ENCODE measurements at places on chromosomes 6 and 20. TPM values are rescaled to one million over a fixed set of nuclear protein-coding genes. Genes with fewer than 3 reads are reported as not detected.

GRCh38 chr6:33117811-33118277, 42.1 kb downstream of the HLA-DPB1 start:
- no peak for DNase-seq

DNA sequence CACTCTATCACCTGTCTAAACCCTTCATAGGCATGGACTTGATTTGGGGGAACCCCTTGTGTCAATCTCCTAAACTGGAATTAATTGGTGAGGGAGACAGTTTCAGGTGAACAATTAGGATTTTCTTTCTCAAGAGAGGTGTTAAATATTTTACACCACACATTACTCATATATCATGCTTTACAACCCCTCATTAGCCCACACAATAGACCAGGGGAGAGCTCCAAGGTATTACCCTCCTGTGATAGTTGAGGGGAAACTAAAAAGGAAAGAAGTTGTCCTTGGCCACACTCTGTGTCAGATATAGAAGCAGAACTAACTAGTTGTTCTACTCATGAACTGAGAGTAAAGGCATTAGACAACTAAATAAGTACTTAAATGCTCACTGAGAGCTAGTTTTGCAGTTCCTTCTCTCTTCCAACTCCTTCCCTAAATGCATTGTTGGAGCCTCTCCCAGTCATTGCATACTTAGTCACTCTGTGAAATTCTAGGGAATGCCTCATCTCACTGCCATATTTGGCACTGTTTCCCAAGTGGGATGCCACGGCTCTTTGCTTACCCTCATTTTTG, 183.7 kb upstream of the CEP162 start:
- no peak for DNase-seq

DNA sequence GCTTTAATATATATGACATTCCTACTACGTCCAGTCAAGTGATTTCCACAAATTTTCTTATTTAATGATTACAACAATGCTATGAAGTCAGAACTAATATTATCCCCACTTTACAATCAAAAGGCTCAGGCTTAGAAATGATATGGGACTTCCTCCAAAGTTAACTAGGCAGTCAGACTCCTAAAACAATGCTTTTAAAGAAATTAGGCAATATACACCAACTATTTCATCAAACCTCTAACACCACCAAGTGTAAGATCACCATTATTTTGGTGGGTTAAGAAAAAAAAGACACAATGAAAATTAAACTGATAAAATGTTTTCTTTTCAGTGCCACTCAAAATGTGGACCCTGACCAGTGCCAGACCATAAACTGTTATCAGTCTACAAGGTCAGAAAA, 256.1 kb upstream of the RUNX2 start:
- DNase-seq = no peak

DNA sequence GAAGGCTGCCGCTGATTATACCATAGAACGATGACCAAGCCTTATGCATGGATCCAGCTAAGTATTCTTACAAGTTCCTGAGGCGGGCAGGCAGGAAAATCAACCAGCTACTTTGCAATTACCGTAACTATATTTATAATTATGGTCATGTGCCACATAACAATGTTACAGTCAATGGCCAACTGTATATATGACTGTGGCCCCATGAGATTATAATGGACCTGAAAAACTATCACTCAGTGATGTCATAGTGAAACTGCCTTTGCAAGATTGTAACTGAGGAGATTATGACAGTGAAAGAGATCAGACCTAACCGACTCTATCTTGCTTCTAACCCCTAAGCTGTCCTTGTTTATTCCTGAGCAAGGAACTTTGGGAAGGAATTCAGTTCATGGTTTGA, 33.1 kb upstream of the FAM135A start:
- no peak for DNase-seq

DNA sequence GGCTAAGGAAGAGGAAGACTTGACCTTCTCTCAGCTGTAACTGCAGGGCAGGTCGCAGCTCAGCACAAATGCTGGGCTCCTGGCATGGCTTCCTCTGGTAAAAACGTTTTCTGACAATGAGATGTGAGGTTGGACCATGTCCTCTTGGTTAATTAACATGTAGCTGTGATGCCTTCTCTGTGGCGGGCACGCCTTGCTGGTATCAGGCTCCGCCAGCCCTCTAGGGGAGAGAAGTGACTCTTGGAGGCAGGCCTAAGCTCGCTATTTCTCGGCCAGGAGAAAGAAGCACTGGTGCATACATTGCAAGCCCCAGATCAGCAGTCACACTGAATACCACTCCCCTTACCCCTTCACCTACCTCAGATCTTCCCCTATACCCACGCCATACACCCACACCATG, 65.0 kb downstream of the QRSL1 start:
- no peak for DNase-seq

- no peak for DNase-seq
These were observed 75.1 kb downstream of the SLX4IP start for GRCh38 chr20:10510216-10510615.

DNA sequence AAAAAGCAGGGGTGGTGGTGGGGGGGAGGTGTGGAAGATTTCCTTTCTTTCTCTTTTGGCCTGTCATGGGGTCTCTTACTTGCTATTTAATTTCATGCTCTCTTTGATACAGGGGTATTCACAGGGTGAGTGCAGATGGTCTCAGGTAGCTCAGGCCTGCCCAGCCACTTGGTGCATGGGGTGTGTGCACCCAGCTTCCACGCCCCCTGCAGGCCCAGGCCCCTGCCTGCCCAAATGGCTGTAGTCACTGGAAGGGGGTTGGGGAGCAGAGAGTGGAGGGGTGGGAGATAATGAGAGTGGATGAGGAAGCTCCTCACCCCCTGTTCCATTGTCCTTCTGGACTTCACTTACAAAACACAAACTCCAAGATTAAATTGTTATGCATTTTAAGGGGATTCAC, 133.6 kb upstream of the SGK1 start:
- DNase-seq = no peak

GRCh38 chr6:83202031-83202430, 8.9 kb downstream of the RWDD2A start:
- DNase-seq = no peak

GRCh38 chr6:108616544-108616943, 55.8 kb downstream of the FOXO3 start:
- DNase-seq = no peak

- no peak for DNase-seq
These were observed 56.5 kb upstream of the ADGRF1 start for GRCh38 chr6:47098570-47098993.

- no peak for DNase-seq
These were observed 6.5 kb upstream of the RANBP9 start for GRCh38 chr6:13718123-13718458.

GRCh38 chr6:158042245-158042798, 60.7 kb downstream of the SYNJ2 start:
- DNase-seq = peak; percentile 88

DNA sequence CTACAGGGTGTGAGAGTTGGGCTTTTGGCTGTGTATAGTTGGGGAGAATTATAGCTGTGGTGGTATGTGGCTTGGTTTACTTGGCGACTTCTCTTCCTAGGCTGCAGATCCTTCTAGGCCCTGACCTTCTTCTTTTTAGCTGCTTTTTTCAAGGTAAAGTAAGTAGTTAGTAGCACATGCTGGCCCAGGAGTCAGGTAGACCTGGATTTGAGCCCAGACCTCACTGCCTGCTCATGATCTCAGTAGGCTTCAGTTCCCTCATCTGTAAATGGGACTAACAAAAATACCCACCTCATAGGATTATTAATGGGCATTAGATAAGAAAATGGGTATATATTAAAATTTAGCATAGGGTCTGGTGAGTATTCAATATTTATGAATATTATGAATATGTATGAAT, 17.4 kb upstream of the TMEM217 start:
- no peak for DNase-seq

Gene GMPR
- total RNA-seq = 7.4 TPM

Gene TRIM31
- not detected for total RNA-seq

Gene KCNQ5
- total RNA-seq = 8.5 TPM

Gene TPX2
- 16.2 TPM for total RNA-seq
